ENCODE measurements at places on chromosomes 2 and 18.

- H3K4me1 ChIP-seq, result no peaks in the 10 kb centered on the region
- H3K27me3 ChIP-seq, result no peaks in the 10 kb centered on the region
- no peaks in the 10 kb centered on the region for H3K36me3 ChIP-seq
- no peak overlapping the region for H3K4me3 ChIP-seq
- H3K27ac ChIP-seq, result no peak overlapping the region
These were observed 86.9 kb upstream of the MGAT5 start for GRCh38 chr2:134167015-134167414.

DNA sequence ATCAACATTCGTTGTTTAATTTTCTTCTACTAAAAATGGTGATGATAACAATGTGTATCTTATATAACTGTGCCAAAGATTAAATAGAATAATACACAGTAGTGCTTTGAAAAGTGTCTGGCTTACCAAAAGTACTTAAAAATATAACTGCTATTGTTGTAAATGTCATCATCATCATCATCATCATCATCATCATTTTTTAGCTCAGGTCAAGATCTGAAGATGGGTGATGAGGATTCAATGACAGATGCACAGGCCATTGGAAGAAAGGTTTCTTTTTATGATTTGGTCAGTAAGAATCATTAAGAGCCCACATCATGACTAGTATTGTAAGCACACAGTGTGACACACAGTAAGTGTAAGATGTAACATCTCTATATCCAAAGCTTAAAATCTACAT, 795.2 kb downstream of the SLC4A3 start:
- H3K4me3 ChIP-seq, result no peak overlapping the region
- H3K4me1 ChIP-seq, result peaks cover under 1% of the 10 kb centered on the region
- no peak overlapping the region for H3K27ac ChIP-seq
- no peak for DNase-seq

DNA sequence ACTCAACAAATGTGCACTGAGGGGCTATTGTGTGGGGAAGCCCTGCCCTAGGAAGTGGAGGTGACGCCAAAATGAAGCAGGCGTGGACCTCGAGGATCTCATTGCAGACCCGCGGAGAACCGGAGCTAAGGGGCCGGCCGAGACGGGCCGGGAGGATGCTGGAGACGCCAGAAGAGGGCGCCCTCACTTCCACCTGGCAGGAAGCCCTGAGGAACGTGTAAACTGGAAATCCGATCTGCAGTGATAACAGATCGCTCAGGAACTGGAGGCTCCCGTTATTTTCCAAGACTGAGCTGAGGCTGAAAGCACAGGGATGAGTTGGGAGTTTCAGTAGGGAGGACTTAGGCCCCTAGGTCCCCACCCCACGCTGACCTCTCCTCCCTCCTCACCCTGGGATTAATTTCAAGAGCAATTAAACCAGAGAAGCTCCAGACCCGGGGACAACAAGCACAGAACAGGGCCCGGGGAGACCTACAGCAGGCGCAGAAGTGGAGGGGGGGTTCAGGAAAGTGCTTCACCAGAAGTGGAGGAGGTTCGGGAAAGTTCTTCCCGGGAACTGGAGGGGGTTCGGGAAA, 7.7 kb upstream of the COL6A3 start:
- H3K4me1 ChIP-seq, result no peaks in the 10 kb centered on the region
- H3K27ac ChIP-seq, result no peak overlapping the region
- H3K36me3 ChIP-seq, result no peaks in the 10 kb centered on the region
- no peaks in the 10 kb centered on the region for H3K27me3 ChIP-seq

DNA sequence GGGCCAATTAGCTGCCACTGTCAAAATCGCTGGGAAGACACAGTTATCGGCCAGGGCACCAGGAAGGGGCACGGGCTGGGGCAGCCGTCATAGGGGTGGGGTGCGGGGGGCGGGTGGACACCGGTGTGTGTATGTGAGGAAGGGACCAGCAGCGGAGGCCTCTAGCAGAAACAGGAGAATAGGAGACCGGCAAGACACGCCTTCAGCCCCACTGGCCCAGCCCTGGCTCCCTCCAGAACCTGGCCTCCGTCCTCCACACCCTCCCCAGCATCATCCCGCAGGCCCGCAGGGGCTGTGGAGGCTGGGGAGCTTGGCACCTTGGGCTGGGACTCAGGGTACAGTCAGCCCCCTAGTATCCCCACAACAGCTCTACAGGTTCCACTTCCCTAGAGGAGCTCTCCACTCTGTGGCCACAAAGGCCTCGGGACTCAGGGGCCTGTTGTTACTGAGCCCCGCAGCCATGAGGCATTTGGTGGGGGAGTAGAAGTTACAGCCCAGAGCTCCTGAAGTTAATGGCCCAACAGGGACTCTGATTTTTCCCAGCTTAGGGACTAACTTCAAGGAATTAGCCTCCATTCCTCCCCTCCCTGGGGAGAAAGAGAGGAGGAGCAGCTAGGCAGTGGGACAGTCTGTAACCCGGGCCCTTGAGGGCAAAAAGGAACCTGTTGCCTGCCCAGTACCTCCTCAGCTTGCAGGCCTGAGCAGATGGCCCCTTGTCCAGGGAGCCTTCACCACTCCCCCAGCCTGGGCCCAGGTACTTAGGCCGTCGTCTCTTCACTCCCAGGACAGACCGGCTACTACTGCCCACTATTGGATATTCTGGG, 19.9 kb downstream of the SH2D6 start:
- H3K4me1 ChIP-seq, result peaks cover 7% of the 10 kb centered on the region
- no peak overlapping the region for H3K4me3 ChIP-seq
- H3K36me3 ChIP-seq, result no peaks in the 10 kb centered on the region
- DNase-seq, result no peak

DNA sequence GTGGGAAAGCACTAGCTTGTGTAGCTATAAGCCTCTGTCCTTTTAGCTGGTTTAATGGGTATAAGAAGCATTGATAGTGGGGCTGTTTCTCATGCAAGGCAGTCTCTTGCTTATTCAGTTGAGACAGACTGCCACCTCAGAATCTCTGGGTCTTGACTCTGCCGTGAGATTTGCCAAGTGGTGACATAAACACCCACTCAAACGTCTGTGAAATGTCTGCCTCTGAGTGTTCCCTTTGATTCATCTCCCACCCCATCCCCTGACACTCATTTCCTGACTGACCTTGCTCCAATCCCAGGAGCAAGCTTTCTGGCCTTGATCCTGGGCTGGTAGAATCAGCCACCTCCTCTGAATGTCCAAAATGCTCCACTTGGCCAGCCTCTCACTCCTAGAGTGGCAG, 141.9 kb upstream of the RBMS1 start:
- H3K36me3 ChIP-seq, result no peaks in the 10 kb centered on the region
- DNase-seq, result no peak
- H3K27ac ChIP-seq, result no peak overlapping the region
- H3K4me1 ChIP-seq, result peaks cover 31% of the 10 kb centered on the region
- no peaks in the 10 kb centered on the region for H3K27me3 ChIP-seq

DNA sequence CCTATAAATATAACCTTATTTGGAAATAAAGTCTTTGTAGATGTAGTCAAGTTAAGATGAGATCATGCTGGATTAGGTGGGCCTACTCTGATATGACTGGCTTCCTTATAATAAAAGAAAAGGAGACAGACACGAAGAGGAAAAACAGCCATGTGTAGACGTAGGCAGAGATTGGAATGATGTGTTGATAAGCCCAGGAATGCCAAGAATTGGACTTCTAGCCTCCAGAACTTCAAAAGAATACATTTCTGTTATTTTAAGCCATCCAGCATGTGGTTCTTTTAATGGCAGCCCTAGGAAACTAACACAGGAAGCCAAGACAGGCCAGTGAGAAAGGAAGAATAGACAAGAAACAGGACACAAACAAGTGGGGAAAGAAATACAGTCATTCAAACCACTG, 68.6 kb downstream of the NYAP2 start:
- H3K27ac ChIP-seq, result no peak overlapping the region
- DNase-seq, result no peak
- H3K4me3 ChIP-seq, result no peak overlapping the region
- no peaks in the 10 kb centered on the region for H3K36me3 ChIP-seq
- H3K4me1 ChIP-seq, result peaks cover 2% of the 10 kb centered on the region

DNA sequence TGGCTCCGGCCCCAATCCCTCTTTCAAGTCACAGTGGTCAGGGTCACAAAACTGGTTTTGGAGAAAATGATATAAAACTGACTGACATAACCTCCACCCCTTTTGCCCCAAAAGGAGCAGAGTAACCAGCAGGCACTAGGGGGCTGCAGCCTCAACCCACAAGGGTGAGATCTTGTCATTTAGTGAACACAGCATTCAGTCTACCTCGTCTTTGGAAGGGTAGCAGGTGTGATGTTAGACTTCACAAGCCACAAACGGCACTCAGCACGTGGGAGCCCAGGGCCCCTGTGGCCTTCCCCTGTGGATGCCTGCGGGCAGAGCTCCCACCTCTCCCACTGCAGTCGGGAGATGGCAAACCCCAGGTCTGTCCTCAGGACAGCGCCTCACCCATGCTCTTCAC, 372.1 kb upstream of the MYT1L start:
- no peak overlapping the region for H3K4me3 ChIP-seq
- no peaks in the 10 kb centered on the region for H3K36me3 ChIP-seq
- H3K27me3 ChIP-seq, result no peaks in the 10 kb centered on the region
- H3K4me1 ChIP-seq, result peaks cover 10% of the 10 kb centered on the region

GRCh38 chr2:64401529-64401880, 52.5 kb upstream of the LGALSL start:
- peaks cover 42% of the 10 kb centered on the region for H3K4me1 ChIP-seq
- no peak for DNase-seq
- no peaks in the 10 kb centered on the region for H3K36me3 ChIP-seq

GRCh38 chr2:149049142-149049541, 10.6 kb downstream of the LYPD6B start:
- H3K4me1 ChIP-seq, result no peaks in the 10 kb centered on the region
- no peaks in the 10 kb centered on the region for H3K36me3 ChIP-seq
- DNase-seq, result no peak
- H3K4me3 ChIP-seq, result no peak overlapping the region
- peaks cover 5% of the 10 kb centered on the region for H3K27me3 ChIP-seq
- no peak overlapping the region for H3K27ac ChIP-seq

- H3K27me3 ChIP-seq, result no peaks in the 10 kb centered on the region
- peaks cover 62% of the 10 kb centered on the region for H3K4me1 ChIP-seq
- H3K4me3 ChIP-seq, result no peak overlapping the region
- H3K36me3 ChIP-seq, result no peaks in the 10 kb centered on the region
- no peak overlapping the region for H3K27ac ChIP-seq
These were observed 75.4 kb upstream of the MAP4K3 start for GRCh38 chr2:39512434-39512935.

DNA sequence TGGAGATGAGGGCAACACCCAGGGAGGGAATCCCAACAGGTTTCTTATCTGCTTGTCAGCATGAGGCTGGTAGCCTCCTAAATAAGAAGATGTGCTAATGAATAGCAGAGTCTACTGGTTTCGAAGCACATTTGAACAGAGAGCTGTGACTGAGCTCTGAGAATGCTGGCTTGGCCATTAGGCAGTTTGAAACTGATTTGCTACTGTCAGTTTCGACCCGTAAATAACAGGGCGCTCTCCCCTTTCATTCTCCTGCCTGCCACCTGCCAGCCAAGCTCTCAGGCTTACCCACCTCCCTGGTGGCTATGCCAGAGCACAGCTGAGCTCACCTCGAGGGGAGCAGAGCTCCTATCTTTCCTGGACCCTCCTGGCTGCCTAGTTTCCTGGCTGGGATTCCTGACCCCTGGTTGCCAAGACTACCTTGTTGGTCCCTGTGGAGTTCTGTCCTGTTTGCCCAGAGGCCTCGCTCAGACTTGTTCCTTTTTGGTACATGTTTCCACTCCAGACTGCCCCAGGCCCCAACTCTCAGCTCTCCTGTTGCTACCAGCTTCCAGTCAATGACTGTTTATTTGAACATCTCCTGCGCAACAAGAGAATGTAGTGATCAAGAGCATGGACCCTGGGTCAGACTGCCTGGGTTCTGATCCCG, 102.3 kb upstream of the ALPP start:
- no peak overlapping the region for H3K4me3 ChIP-seq
- H3K4me1 ChIP-seq, result peaks cover 20% of the 10 kb centered on the region
- H3K27ac ChIP-seq, result no peak overlapping the region
- no peaks in the 10 kb centered on the region for H3K27me3 ChIP-seq

DNA sequence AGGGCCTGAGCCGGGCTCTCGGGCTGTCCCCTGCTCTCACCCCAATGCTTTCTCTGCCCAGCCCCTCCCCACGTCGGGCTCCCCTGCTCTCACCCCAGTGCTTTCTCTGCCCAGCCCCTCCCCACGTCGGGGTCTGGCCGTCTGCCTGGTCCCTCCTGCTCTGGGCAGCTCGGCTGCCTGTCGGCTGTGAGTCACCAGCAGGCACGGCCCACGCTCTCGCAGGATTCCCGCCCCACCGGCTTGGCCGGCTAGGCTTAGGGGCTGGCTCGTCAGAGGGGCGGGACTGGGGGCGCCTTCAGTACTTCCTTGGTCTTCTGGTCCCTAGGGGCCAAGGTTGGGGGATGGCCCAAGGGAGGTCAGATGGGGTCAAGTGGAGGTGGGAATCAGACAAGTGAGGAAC, 3.3 kb downstream of the BOK start:
- peaks cover 23% of the 10 kb centered on the region for H3K27me3 ChIP-seq
- H3K4me3 ChIP-seq, result no peak overlapping the region
- no peaks in the 10 kb centered on the region for H3K36me3 ChIP-seq

DNA sequence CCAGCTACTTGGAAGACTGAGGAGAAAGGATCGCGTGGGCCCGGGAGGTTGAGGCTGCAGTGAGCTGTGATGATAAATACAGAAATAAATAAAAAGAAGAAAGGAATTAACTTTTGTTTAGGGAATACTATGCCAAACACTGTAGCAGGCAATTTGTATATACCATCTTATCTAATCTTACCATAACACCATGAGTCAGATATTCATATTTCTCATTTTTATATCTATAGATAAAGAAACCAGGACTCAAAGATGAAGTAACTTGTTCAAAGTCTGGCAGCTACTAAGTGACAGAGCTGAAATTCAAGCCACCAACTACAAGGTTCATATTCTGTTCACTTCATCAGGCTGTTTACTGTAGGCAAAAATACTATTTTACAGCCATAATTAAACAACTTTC, 119.2 kb upstream of the SLC39A10 start:
- no peaks in the 10 kb centered on the region for H3K27me3 ChIP-seq
- no peaks in the 10 kb centered on the region for H3K36me3 ChIP-seq
- no peak overlapping the region for H3K27ac ChIP-seq
- H3K4me1 ChIP-seq, result peaks cover 5% of the 10 kb centered on the region
- no peak for DNase-seq

DNA sequence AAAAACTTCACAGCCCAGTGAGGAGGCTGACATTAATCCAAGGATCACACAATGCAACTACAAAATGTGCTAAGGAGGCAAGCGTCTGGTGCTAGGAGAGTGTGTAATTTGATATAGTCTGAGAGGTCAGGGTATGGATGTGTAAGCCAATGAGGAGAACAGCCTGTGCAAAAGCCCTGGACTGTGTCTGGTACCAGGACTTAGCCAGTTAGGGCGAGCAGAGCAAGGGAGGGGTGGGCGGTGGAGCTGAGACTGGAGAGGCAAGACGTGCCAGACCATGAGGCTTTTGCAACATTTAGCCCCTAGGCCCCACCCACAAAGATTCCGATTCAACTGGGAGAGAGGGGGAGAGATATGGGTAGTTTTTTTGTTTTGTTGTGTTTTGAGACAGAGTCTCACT, 33.5 kb upstream of the SPRED2 start:
- no peaks in the 10 kb centered on the region for H3K36me3 ChIP-seq
- H3K27me3 ChIP-seq, result no peaks in the 10 kb centered on the region
- DNase-seq, result no peak
- H3K4me3 ChIP-seq, result no peak overlapping the region
- H3K4me1 ChIP-seq, result no peaks in the 10 kb centered on the region
- H3K27ac ChIP-seq, result no peak overlapping the region

Measured in neuronal stem cell (in vitro differentiated cells).